AG04450 (cell line): ENCODE measurements at places on chromosomes 3 and 15. TPM values are rescaled to one million over a fixed set of nuclear protein-coding genes. Genes with fewer than 3 reads are reported as not detected.

GRCh38 chr3:52851348-52851747, 16.5 kb upstream of the MUSTN1 start:
- peak; percentile 37 for DNase-seq

Gene AADACL2
- polyA plus RNA-seq, result not detected in 2 replicates

DNA sequence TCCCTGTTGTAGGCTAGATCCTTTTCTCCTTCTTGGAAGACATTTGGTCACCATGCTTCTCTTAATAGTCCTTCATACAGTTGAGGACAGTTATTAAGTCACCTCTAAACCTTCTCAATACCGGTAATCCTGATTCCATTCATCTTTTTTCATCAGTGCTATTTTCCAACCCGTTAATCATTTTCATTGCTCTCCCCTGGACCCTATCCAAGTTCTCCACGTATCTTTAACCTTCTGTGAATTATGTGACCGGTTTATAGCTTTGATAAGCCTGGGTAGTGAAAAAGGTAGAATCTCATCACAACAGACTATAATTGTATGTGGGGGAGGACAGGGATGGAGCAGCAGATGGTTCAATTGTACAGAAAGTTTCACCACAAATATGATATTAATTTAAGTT, 168.5 kb downstream of the MECOM start:
- no peak for DNase-seq

- DNase-seq, result no peak
Observed at GRCh38 chr15:65801229-65801805, 9.2 kb upstream of the DENND4A start.

DNA sequence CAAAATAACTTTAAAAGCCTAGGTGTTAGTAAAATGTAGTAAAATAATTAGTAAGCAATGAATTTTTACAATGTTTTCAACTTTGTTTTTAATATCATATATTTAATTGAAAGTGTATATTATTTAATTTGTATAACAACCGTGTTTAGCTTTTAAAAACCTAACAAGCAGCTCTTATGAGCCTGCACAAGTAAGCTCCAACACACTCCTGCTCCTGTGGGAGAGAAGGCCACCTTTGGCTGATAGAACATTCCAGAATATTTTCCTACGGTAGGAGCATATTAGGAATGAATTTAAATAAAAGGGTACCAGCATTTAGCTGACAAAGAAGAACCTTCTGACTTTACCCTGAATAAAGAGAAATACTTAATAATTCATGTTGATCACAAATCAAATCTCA, 40.3 kb upstream of the TM4SF1 start:
- no peak for DNase-seq

DNA sequence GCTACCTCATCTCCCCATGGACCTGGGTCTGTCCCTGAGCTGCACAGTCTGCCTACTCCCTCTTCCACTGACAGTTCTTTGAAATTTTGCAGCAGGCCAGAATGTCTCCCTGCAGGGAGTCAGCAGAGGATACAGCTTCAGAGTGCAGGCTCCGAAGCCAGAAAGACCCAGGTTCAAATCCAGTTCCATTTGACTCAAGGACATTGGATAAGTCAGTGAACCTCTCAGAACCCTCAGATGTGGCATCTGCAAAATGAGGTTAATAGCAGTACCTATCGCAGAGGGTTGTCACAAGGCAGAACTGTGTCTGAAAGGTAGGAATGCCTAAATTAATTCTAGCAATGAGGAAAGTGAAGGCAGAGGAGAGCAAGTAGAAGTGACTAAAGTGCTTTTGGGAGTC, 244.4 kb upstream of the TRIM42 start:
- DNase-seq, result no peak

Gene TPRG1
- 0.11 and 0.42 TPM in 2 replicates for polyA plus RNA-seq

Gene HDC
- not detected in 2 replicates for polyA plus RNA-seq

DNA sequence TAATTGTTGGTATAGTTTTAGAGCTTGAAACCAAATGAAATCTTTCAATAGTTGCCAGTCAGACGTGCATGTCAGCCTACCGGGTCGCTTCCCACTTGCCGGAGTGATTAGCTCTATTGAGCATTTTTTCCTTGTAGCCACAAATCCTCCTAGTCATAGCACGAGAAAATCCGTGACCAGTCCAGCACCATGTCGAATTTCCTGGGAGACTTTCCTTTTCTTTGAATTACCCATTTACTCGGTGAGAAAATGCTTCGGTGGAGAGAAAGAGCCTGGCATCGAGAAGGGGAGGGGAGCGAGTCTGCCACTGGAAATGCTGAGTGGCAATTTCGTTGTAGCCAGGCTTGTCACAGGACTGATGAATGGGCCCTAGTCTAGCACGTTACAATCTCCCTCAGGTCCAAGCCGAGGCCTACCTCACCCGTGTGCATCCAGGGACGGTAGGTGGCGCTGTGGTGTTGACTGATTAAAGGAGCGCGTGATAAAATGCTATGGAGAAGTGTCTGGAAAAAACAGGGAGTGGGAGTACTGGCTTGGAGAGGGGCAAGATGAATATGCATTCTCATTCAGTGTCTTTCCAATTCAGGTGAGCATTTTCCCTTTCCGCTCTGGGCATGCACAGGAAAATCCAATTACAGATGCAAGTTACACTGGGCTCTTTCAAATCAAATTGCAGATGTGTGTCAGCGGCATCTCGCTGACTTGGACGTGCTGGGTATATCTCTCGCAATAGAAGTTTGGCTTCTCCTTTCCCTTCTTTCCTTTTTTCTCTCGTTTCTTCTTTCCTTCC, 238.8 kb downstream of the EDEM1 start:
- no peak for DNase-seq

DNA sequence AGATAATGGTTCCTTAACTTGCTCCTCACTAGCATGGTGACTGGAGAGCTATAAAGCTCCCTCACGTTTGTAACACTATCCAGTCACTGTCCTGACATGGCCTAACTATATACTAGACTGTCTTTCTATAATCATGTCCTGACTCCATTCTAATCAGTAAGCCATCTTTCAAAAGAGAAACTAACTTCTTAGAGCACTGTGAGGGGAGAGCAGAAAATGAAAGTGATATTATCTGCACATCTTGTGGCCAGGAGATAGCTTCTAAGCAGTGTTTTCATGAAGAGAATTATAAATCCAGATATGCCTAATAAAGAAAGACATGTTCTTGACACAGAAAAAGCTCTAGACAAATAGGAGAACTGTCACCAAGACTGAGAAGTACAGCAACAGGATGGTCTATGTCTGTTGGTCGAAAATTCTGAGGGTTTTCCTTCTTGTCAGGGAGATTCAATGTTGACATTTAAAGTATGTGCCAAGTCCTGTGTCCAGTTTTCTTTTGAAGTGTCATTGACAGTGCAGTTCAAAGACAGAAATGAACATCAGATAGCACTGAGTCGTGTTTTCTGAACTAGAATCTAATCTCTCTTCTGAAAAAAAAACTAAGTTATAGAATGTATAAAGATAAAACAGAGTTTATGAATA, 230.6 kb upstream of the PEX5L start:
- DNase-seq, result no peak

Gene ROPN1
- polyA plus RNA-seq, result 0.25 and 0.29 TPM in 2 replicates

DNA sequence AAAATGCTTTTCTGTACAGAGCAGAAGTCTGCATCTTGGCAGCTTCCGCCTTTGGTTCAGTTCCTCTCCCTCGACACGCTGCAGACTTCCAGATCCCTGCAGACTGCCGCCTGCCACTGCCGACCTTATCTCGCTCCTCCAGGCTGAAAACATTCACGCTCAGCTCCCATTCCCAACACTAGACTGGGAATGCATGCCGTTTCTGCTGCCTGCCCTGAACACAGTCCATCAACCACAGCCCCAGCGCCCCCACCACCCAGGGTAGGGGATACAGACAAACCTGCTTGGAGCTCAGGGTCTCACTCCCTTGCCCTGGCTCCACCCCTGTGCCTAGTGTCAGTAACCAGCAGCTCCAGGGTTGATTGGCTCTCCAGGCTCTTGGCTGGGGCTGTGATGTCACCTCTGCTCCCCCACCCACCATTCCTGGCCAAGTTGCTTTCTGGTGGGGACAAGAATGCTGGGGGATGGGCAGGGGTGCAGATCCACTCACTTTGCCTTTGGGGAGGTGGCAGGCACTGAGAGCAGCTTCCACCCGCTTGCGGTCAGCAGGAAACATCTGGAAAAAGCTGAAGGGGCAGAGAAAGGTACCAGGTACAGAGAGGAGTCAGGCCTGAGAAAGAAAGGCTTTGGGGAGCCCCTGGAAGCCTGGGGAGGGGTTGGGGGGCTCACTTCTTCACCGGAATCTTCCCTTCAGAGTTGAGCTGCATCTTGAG, 6.1 kb downstream of the PLCB2 start:
- DNase-seq, result no peak

DNA sequence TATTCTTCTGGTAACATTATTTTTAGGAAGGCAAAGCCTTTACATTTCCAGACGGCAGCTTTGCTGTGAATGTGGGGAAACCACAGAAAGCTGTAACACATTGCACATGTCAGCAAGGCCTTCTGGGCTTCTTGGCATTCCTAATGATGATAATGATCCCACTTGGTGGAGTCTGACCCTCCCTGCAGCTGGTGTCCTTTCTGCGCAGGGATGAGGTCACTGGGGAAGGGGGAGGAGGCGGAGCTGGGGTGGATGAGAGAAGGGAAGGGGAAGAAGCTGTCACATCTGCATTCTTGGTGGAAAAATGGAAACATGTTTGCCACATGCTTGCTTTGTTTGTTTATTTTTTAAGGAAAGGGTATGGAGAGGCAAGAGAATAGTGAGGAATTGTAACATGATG, 68.6 kb downstream of the FILIP1L start:
- peak; percentile 98 for DNase-seq

DNA sequence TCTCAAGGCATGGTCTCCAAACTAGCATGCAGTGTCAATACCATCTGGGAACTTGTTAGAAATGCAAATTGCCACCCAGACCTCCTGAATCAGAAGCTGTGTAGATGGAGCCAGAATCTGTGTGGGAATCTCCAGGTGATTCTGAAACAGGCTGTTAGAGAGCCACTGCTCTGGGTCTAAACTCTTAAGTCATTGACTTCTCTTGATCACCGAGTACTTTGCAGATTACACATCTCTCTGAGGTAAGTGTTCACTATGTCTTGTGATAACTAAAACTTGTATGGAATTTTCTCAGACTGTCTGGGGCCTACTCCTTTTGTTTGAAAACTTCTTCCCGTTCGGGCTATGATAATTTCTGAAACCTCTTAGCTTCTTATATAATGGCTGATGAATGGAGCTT, 315.6 kb downstream of the EDEM1 start:
- DNase-seq, result no peak

Gene CAV3
- not detected in 2 replicates for polyA plus RNA-seq

Gene ANKUB1
- not detected in 2 replicates for polyA plus RNA-seq

- no peak for DNase-seq
Observed at GRCh38 chr15:84657748-84658079, 285 bp downstream of the NMB start.

GRCh38 chr3:69121950-69122349, 445 bp downstream of the LMOD3 start:
- no peak for DNase-seq

GRCh38 chr15:25170781-25171110, 216.0 kb downstream of the SNRPN start:
- no peak for DNase-seq

Gene IL12A
- 2.3 and 3.6 TPM in 2 replicates for polyA plus RNA-seq

- no peak for DNase-seq
Observed at GRCh38 chr15:88209111-88209510, 47.4 kb downstream of the NTRK3 start.
